ENCODE measurements at places on chromosomes 1 and 21. TPM values are rescaled to one million over a fixed set of nuclear protein-coding genes. Genes with fewer than 3 reads are reported as not detected.

GRCh38 chr1:33268927-33269610 is 12.8 kb downstream of the ZNF362 start:
- no peak overlapping the region for H3K27ac ChIP-seq
- DNase-seq, result no peak
- H3K27me3 ChIP-seq, result no peaks in the 10 kb centered on the region

GRCh38 chr1:240811256-240811655 is 199.3 kb upstream of the GREM2 start:
- no peaks in the 10 kb centered on the region for H3K4me1 ChIP-seq
- H3K27ac ChIP-seq, result no peak overlapping the region
- no peaks in the 10 kb centered on the region for H3K27me3 ChIP-seq

DNA sequence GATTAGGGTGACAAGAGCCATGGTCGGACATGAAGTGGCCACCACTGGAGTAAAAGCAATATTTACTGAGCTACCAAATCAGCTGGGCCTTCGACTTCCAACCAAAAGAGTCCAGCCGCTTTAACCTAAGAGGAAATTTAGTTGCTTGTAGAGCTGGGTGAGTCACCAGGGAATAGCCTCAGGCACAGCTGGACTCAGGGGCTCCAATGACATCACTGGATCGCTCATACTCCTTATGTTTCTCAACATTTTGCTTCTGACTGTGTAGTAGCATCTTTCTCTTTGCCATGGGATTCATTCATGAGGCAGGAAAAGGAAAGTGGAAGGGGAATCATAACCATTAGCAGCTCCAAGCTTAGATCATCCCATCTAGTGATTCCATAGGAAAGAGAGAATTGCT is 664.4 kb downstream of the MATN1 start:
- H3K27ac ChIP-seq, result no peak overlapping the region
- no peaks in the 10 kb centered on the region for H3K4me1 ChIP-seq
- no peak overlapping the region for H3K4me3 ChIP-seq
- no peak for DNase-seq
- no peaks in the 10 kb centered on the region for H3K36me3 ChIP-seq
- H3K27me3 ChIP-seq, result no peaks in the 10 kb centered on the region

LEFTY1 gene
- not detected for total RNA-seq

DNA sequence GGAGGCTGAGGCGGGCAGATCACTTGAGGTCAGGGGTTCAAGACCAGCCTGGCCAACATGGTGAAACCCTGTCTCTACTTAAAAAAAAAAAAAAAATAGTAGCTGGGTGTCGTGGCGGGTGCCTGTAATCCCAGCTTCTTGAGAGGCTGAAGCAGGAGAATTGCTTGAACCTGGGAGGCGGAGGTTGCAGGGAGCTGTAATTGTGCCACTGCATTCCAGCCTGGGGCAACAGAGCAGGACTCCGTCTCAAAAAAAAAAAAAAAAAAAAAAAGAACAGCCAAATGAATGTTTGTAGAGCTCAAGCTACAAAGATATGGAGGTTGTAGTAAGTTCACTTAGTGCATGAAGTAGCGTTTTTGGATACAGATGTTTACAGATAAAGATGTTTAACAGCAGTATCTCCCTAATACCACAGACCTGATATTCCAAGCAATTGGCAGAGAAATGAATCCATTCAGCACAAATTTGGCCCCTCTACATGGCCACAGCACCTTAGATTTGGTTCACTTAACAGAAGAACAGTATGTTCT is 49.5 kb upstream of the IPO9 start:
- H3K27ac ChIP-seq, result no peak overlapping the region
- no peak for DNase-seq
- no peaks in the 10 kb centered on the region for H3K4me1 ChIP-seq
- no peaks in the 10 kb centered on the region for H3K27me3 ChIP-seq
- H3K4me3 ChIP-seq, result no peak overlapping the region

DNA sequence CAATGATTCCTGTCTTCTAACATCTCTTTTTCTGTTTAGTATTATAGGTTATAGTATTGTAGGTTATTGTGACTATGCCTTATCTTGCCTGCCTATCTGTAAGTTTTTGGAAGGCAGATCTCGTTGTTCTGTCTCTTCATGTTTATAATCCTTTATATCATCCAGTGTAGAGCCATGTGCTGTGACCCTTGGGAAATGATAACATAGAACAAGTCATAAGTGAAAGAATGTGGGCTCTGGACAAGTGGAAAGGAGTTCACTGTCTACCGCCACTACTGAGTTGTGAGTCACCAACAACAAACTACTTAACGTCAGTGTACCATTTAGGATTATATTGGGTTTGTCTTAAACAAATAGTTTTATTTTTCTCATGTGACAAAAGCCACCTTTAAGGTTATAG is 139.3 kb downstream of the LYPLAL1 start:
- H3K4me3 ChIP-seq, result no peak overlapping the region
- no peaks in the 10 kb centered on the region for H3K4me1 ChIP-seq
- H3K27ac ChIP-seq, result no peak overlapping the region
- DNase-seq, result no peak
- H3K27me3 ChIP-seq, result no peaks in the 10 kb centered on the region

GRCh38 chr1:156749419-156750118 is 1.9 kb downstream of the HDGF start:
- peaks cover 68% of the 10 kb centered on the region for H3K4me1 ChIP-seq
- no peaks in the 10 kb centered on the region for H3K27me3 ChIP-seq
- peak overlapping the region; percentile 70 for H3K27ac ChIP-seq
- H3K36me3 ChIP-seq, result peaks cover 6% of the 10 kb centered on the region
- peak overlapping the region; percentile 97 for H3K4me3 ChIP-seq

DNA sequence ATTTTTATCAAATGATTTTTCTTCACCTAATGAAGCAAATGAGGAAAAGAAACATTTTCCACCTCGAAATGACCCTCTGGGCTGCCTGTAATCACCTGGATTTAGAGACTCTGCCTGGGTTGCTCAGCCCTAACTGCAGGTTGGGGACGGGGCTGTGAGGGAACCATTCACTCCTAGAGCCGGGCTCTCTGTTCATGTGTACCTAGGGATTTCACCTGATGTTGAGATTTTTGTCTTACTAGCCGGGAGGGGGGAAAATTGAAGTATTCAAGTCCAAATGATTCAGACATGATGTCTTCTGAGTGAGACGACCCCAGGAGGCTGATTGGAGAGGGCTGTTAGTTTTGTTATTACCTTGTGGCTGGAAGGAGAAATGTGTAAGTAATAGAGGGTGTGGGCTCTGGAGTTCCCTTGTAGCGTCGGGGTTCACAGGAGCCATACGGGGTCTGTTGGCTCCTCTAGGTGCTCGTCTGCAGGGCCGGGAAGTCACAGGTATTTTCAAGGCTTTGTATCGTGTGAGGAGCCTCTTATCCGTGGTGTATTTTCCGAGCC is 42.3 kb upstream of the PWP2 start:
- H3K4me1 ChIP-seq, result peaks cover 18% of the 10 kb centered on the region
- H3K27me3 ChIP-seq, result no peaks in the 10 kb centered on the region
- H3K36me3 ChIP-seq, result peaks cover 83% of the 10 kb centered on the region
- H3K27ac ChIP-seq, result peak overlapping the region; percentile 91
- DNase-seq, result no peak
- peak overlapping the region; percentile 20 for H3K4me3 ChIP-seq

DNA sequence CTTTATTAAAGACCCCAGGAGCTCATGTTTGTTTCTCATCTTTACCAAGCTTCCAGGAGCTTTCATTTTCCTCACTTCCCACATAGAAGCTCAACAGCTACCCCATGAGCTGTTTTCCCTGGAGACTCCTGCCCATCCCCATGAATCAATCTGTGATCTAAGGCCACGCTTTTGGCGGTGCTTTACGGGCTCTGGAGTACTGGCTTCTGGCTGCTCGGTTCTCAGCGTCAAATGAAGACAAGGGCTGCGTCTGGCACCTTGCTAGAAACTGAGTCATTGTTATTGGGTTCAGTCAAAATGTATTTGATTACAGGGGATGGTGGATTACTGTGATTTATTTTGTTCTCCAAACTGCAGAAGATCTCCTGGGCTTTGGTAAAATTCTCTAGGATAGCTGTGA is 39.9 kb downstream of the ACP6 start:
- H3K4me1 ChIP-seq, result peaks cover 26% of the 10 kb centered on the region
- no peaks in the 10 kb centered on the region for H3K27me3 ChIP-seq
- no peak overlapping the region for H3K27ac ChIP-seq
- no peak overlapping the region for H3K4me3 ChIP-seq
- DNase-seq, result no peak

ZNF593OS gene
- total RNA-seq, result not detected

GRCh38 chr1:30519201-30519763 is 204.1 kb downstream of the MATN1 start:
- H3K27me3 ChIP-seq, result peaks cover 17% of the 10 kb centered on the region
- H3K4me1 ChIP-seq, result no peaks in the 10 kb centered on the region
- H3K27ac ChIP-seq, result no peak overlapping the region
- H3K4me3 ChIP-seq, result no peak overlapping the region
- H3K36me3 ChIP-seq, result no peaks in the 10 kb centered on the region
- no peak for DNase-seq

DNA sequence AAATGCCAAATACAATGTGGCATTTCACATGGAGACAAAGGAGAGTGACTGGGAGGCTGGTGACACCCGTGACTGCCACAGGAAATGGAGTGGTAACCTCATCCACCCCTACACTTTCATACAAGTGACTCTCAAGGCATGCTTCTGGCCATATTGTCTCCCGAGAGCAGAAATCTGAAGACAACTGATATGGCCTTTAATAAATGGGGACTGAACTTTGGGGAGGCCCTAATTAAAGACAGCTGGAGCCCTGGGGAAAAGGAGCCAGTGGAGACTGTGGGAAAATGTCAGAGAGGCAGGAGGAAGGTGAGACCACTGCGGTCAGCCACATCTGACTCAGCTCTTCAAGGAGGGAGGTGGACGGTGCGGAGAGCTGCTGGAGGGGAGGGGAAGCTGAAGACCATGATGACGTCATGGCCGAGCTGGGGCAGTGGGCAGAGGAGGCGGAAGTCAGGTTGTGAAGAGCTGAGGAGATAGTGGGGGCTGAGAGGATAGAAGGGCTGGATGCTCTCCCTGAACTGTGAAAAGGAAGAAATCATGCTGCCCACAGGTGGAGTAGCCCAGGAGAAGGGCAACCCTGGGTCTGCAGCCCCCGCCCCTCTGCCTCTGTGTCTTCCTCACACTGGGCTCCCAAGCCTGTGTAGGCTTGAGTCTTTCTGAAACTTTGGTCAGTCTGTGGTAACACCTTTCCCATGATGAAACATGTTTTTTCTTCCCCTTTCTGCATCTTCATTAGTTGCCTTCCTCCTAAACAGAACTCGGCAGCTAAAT is 14.0 kb upstream of the NCF2 start:
- no peaks in the 10 kb centered on the region for H3K4me1 ChIP-seq
- H3K36me3 ChIP-seq, result no peaks in the 10 kb centered on the region
- H3K27me3 ChIP-seq, result no peaks in the 10 kb centered on the region
- H3K27ac ChIP-seq, result no peak overlapping the region
- no peak overlapping the region for H3K4me3 ChIP-seq

- DNase-seq, result no peak
- no peak within 1 kb of the TSS for H3K27ac ChIP-seq
- H3K4me3 ChIP-seq, result peak within 1 kb of the TSS; percentile 33
- peaks cover 22% of the 10 kb centered on the region for H3K4me1 ChIP-seq
- H3K36me3 ChIP-seq, result no peaks in the 10 kb centered on the region
Observed at GRCh38 chr1:227947676-227948492, at the start of gene WNT9A. Gene WNT9A, minus strand, starts transcription at chr1:227947932. Its CDS starts 45 bp downstream, at chr1:227947887.

S100A2 gene
- not detected for total RNA-seq

C1orf94 gene
- not detected for total RNA-seq

DNA sequence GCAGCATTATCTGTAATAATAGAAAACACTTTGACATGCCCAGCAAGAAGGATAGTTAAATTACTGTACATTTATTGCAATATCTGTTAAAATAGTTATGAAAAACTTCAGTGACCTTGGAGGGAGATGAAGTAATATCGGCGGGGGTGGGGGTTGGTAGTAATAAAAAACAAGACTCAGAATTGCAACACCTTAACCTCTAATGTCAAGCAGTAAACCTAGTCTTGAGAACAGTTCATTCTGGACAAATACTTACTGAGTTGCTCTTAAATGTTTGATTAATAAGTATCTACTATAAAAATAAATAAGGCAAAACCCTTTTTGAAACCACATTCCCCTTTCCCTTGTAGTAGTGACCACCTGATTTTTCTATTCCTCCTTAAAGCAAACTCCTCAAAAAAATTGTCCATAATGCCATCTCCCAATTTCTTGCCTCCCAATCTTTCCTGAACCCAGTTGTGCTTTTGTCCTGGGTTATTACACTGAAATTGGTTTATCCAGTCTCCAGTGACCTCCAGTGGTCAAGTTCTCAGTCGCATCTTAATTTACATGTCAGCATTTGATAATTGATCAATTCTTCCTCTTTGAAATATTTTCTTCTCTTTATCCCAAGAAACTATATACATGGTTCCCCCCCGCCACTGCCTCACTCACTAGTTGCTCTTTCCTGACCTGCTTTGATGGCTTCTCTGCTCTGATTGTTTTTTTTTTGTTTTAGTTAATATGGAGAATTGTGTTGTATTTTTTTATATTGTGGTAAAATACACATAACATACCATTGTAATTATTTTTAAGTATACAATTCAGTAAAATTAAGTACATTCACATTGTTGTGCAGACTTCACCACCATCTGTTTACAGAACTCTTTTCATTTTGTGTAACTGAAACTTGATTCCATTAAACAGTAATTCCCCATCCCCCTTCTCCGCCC is 36.8 kb downstream of the RAP1A start:
- peaks cover 30% of the 10 kb centered on the region for H3K4me1 ChIP-seq
- H3K4me3 ChIP-seq, result no peak overlapping the region
- no peak for DNase-seq

PRDM16 gene
- not detected for total RNA-seq

GRCh38 chr1:50978144-50978851 is 8.3 kb downstream of the CDKN2C start:
- H3K4me1 ChIP-seq, result peaks cover 23% of the 10 kb centered on the region
- H3K27ac ChIP-seq, result no peak overlapping the region
- peak overlapping the region; percentile 73 for H3K4me3 ChIP-seq
- H3K36me3 ChIP-seq, result no peaks in the 10 kb centered on the region

- DNase-seq, result no peak
- no peak overlapping the region for H3K27ac ChIP-seq
- no peak overlapping the region for H3K4me3 ChIP-seq
- H3K36me3 ChIP-seq, result peaks cover 42% of the 10 kb centered on the region
- no peaks in the 10 kb centered on the region for H3K4me1 ChIP-seq
Observed at GRCh38 chr21:42839271-42840231, 39.8 kb downstream of the WDR4 start.

GRCh38 chr21:26194326-26194725 is 23.8 kb upstream of the APP start:
- H3K27ac ChIP-seq, result no peak overlapping the region
- no peaks in the 10 kb centered on the region for H3K4me1 ChIP-seq

GRCh38 chr1:30569384-30569783 is 154.0 kb downstream of the MATN1 start:
- H3K36me3 ChIP-seq, result no peaks in the 10 kb centered on the region
- peaks cover 3% of the 10 kb centered on the region for H3K27me3 ChIP-seq
- H3K4me3 ChIP-seq, result no peak overlapping the region
- DNase-seq, result no peak
- H3K27ac ChIP-seq, result no peak overlapping the region

- H3K36me3 ChIP-seq, result no peaks in the 10 kb centered on the region
- no peaks in the 10 kb centered on the region for H3K4me1 ChIP-seq
- no peak overlapping the region for H3K4me3 ChIP-seq
- no peak overlapping the region for H3K27ac ChIP-seq
- no peak for DNase-seq
Observed at GRCh38 chr1:95325349-95325748, 91.3 kb downstream of the RWDD3 start.

CELA2B gene
- total RNA-seq, result not detected

Data from CD4-positive, alpha-beta T cell (primary cell).